ENCODE measurements at places on chromosomes 12 and 14.

DNA sequence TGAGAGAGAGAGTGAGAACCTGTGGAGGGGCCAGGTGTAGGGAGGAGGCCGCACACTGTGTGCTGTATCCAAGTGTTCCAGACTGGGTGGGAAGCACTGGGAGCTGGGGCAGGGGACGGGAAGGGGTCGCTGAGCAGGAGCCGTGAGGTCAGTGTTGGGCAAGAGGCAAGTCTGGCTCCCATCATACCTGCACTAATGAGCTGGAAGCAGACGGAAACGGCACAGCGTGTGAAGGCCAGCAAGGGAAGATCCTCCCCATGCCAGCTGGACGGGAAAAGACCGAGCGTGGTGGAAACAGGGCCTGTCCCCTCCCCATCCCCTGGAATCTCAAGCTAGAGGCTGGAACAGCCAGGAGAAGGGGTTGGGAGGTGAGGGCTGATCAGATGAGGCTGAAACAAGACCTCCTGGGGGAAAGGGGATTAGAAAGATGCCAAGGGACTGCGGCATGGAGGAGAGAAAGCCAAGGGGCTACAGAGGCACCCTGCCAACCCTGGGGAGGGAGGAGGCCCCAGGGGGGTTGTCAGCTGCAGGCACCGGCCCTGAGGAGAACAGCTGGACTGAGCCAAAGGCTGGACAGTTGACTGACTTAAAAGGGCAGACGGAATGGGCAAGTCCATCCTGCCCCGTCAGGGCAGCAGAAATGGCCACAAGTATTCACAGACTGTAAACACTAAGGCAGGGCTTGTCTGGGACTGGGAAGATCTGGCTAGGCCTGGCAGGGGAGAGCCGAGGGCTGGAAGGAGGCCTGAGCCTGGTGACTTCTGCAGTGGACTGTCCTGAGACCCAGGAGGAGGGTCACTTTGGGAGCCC, 19.0 kb upstream of the LTBP2 start:
- no peak for DNase-seq

- DNase-seq, result no peak
Measured at GRCh38 chr12:5960783-5961182, 15.7 kb upstream of the ANO2 start.

DNA sequence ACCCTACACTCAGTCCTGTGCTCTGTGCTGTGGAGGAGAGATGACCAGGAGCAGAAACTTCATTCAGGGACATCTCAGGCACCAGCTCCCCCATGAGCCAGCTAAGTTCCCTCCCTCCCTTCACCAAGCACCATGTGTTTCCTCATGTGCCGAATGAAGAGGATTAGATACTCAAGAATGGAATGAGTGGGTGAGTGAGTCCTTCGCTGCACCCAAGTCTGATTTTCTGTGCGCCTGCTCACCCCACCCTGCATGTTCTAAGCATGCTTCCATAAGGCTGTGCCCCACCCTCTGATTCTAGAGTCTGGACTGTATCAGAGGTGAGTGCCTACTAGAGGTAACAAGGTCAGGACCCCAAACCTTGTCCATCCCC, 12.1 kb downstream of the SERPINA5 start:
- DNase-seq, result no peak

- no peak for DNase-seq
Measured at GRCh38 chr12:104003596-104003995, 37.9 kb downstream of the TDG start.

DNA sequence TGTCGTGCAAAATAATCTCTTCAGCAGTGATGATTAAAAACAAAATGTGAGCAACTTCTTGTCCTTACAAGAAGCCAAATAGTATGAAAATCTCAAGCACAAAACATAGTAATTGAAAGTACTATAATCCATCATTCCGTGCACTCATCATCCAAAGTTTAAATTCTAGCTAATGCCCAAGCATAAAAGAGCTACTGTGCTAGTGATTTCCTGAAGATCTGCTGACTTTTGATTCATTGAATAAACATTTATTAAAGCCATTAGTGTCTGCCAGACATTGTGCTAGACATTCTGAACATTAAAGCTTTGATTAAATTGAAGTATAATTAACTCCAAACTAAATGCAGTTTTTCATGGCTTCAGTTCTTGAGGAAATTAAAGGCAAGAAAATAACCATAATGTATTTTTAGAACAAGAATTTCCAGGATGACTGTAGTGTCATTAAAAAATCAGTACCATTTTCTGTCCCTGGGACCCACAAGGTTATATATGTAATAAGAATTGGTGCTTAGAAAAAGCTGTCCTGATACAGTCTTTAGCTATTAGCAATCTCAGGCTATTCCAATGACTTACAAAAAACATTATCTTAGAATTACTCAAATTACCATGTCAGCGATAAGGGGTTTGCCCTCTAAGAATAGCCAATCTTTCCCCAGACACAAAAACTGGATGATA, 71.7 kb downstream of the CMAS start:
- DNase-seq, result no peak

- DNase-seq, result no peak
Measured at GRCh38 chr12:53174881-53175491, 5.5 kb upstream of the ZNF740 start.

DNA sequence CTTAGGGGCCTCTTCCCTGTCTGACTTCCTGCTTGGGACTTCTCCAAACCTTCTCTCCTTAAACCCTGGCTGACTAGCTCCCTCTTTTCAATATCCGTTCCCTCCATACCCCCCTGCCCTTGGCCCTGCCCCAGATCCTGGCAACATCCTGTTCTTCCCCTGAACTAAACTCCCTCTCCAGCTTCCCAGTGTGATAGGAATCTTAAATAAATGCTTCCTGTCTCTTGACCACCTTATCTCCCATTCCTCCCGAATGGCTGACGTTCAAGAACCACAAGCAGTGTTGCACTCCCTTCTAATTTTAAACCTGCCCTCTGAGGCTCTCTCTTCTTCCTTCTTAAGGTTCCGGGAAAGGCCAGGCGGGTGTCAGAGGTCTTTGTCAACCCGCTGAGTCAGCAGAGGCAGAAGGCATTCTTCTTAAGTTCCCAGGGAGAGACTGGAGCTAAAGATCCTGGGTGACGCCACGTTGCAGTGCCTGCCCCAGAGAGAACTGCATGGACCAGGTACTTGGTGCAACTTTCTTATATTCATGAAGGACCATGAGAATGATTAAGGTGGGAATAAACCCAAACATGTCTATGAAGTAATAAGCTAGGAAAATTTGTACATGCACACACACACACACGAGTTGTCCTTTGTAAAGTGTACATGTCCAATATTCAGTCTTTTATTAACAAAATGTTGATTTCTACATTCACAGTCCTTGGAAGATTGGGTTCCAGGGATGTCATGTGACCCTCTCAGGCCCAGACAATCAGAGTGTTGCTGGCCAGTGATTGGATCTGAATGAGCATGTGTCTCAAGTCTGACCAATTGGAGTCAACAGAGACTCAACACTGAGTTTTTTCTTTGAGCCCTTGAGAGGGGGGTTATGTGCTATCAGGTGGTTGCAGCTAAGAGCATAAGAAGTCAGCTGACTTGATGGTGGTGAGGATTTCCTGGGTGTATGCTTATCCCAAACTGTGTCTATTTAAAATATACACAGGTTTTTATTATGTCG, 420.2 kb upstream of the TBX3 start:
- no peak for DNase-seq

DNA sequence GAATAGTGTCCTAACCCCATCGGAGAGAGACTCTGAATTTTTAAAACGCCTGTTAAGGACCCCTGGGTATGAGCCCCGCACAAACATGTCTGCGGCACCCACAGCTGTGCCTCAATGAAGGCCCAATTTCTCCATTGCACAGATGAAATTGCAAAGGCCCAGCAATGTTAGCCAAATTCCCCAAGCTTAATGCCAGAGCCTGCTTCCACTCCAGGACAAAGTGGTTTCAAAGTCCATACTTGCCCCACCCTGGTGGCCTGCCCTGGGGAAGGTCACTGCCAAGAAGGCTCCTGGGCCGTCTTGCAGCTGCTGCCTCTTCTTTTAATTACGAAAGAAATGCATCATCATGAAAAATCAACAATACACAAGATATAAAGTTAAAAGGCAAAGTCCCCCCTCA, 1179.7 kb downstream of the VRK1 start:
- DNase-seq, result no peak

DNA sequence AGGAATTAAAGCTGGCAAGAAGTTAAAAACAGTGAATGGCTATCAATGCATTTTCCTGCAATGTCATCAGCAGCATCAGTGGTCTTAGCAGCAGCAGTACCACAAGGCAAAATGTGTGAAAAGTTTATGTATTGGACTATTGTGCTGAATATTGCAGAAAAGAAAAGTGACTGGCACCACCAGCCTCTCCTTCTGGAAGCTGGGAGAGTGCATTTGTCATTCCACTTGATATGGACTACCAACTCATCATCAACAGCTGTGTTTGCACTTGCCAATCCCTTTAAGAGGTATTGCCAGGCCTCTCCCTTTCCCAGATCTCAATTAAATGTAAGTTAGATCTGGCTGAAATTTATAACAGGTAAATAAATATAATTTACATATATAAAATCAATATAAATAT, 151.0 kb upstream of the GZMB start:
- no peak for DNase-seq

DNA sequence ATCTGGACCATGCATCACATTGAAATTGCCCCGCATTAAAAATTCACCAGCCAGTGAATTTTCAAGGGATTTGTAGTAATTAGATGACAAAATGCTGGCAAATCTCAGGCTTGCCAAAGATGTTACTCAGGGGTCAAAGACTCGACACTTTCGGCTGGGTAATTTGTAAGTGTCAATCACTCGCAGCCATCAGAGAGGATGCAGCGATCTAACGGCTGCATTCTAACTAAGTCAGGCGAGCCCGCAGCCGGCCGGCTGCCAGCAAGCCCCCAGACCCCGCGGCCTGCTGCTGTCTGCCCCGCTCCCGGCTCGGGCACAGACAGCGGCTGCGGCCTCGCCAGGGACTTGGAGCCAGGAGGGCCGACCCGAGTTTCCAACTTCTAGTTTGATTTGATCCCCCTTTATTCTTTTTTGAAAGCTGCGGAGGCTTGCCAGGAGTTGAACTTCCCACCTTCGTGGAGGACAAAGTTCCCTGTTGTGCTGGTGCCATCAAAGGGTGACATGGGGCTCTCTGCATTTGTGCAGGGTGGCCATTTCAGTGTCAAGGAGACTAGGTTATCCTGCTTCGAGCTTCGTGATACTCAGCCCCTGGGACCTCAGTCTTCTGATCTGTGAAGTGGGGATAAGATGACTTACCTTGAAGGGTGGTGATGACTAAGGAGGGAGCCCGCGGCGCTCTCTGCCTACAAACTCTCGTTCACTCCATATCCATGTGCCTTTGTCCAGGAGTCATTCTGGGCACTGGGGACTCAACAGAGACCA, 169.9 kb downstream of the RBM19 start:
- DNase-seq, result no peak

DNA sequence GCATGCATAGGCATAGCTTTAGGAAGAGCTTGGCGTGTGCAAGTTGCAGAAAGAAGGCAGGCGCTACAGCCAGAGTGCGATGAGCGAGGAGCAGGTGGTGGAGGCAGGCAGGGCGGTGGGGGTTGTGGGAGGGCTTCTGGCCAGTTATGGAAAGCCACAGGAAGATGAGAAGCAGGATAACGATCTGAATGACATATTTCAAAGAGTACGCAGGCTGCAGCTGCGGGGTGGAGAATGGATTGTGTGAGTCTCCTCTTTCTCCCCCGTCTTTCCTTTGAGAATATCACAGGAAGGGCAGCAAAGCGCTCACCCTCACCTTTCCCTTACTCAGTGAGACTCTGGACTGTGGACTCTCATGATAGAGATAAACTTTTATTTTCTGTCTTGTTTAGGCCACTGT, 48.7 kb upstream of the PLXNC1 start:
- DNase-seq, result no peak

DNA sequence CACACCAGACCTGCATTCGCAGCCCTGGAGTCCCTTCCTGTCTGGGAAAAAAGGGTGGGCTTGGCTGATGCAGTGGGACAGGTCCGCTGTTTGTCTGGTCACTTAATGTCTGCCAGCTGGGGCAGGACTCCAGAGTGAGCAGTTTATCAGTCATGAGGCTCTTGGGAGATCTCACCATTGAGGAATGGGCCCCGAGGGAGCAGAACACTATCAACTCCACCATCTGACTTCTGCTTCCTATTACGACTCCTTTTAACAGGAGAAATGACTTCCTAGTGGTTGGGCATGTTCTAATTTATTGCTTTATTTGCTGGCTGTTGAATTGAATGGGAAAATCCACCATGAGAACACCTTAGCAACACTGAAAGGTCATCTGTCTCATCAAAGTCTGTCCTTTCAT, 182.5 kb upstream of the RASSF8 start:
- DNase-seq, result no peak

DNA sequence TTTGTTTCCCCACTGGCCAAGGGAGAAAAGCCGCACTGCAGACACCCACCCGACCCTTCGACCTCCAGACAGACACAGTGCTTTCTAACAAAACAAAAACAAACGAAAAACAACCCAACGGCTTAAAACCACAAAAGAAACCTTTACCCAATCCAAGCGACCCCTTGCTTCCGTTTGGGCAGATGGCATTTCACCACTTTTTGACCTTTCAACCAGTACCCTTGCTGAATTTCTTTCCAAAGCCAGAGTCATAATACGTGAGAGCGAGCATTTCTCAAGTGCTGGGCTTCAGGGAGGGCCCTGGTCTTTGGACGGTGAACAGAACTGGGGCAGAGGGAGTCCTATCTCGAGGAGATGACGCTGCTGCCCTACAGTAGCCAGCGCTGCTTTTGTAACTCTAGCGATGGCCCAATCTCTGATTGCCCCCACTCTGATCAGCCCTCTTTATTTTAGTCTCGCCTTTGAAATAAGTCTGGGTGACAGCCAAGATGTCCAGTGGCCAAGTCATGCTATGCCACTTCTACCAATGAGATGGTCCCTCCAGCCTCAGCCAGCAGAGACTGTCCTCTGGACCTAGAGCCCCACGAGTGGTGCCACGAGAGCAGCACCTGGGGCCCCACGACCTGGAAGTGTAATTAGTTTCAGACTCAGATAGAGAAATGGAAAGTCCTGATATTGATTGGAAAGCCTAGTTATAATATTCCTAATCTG, 21.9 kb upstream of the ADIPOR2 start:
- DNase-seq, result no peak

- peak; percentile 39 for DNase-seq
Measured at GRCh38 chr14:32254952-32255679, 52.0 kb upstream of the RNU6-8 start.

DNA sequence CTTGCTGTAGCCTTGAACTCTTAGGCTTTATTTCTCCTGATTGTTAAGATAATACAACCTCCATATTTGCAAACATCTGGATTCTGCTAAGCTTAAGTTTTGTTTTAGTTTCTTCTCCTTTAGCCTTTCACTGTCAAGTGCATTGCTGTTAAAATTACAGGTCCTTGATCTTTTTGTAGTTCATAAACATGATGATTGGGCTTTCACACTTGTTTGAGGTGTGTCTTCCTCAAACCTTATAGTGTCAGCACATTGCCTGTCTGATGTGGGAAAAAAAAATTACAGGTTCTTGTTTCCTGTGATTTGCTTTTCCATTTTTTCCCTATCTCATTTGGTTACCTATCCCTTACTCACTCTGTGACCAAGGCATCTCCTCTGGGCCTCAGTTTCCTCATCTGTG, 59.2 kb downstream of the BICDL1 start:
- DNase-seq, result no peak

- DNase-seq, result no peak
Measured at GRCh38 chr14:22579236-22579635, 9.8 kb downstream of the DAD1 start.

All from left renal pelvis (tissue), 4 donors.